ENCODE measurements at places on chromosomes 1 and 21. TPM values are rescaled to one million over a fixed set of nuclear protein-coding genes. Genes with fewer than 3 reads are reported as not detected.

TMPRSS2 gene
- 111 TPM for total RNA-seq

CD2 gene
- 0.10 TPM for total RNA-seq

SLC25A34 gene
- total RNA-seq = 0.64 TPM

PRKACB gene
- total RNA-seq = 54.9 TPM

CCDC181 gene
- 0.39 TPM for total RNA-seq

DNAJB4 gene
- total RNA-seq = 14.9 TPM

AIM2 gene
- not detected for total RNA-seq

AMY2B gene
- total RNA-seq = 1.1 TPM

DNA sequence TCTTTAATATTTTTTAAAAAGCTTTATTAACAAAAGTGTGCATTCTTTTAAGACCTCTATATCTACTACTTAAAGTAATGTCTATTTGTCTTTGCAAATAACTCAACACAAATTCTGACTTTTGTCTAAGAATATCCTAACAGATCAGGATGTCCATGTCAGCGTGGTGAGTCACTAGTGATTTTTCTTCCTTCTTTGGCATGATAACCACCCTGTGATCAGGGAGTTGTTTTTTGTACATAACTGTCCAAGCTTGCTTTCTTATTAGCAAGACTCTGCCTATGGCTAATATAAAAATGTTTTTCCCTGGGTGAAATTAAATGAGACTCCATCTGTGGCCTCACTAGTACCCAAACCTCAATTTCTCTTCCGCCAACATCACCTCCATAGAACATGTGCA lies 688.9 kb upstream of the ADGRL2 start:
- no peak overlapping the region for H3K4me3 ChIP-seq
- no peak for DNase-seq
- no peak overlapping the region for H3K27ac ChIP-seq
- no peaks in the 10 kb centered on the region for H3K27me3 ChIP-seq

GRCh38 chr1:25072461-25072860 lies 142.4 kb upstream of the RUNX3 start:
- no peak overlapping the region for H3K4me3 ChIP-seq
- no peak for DNase-seq
- H3K27ac ChIP-seq = no peak overlapping the region
- H3K27me3 ChIP-seq = no peaks in the 10 kb centered on the region
- no peaks in the 10 kb centered on the region for H3K36me3 ChIP-seq

DNA sequence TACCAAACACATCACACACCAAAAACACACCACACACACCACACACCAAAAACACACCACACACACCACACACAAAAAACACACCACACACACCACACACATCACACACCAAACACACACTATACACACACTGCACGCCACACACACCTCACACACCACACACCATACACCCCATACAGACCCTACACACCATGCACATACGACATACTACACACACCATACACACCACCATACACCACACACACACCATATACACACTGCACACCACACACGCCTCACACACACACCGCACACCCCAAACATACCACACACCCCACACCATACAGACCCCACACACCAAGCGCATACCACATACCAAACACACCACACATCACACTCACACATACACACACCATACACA lies 226.9 kb upstream of the PKN2 start:
- H3K27me3 ChIP-seq = peaks cover 32% of the 10 kb centered on the region
- H3K27ac ChIP-seq = no peak overlapping the region
- no peak overlapping the region for H3K4me3 ChIP-seq
- H3K36me3 ChIP-seq = no peaks in the 10 kb centered on the region
- H3K4me1 ChIP-seq = peaks cover 3% of the 10 kb centered on the region

DNA sequence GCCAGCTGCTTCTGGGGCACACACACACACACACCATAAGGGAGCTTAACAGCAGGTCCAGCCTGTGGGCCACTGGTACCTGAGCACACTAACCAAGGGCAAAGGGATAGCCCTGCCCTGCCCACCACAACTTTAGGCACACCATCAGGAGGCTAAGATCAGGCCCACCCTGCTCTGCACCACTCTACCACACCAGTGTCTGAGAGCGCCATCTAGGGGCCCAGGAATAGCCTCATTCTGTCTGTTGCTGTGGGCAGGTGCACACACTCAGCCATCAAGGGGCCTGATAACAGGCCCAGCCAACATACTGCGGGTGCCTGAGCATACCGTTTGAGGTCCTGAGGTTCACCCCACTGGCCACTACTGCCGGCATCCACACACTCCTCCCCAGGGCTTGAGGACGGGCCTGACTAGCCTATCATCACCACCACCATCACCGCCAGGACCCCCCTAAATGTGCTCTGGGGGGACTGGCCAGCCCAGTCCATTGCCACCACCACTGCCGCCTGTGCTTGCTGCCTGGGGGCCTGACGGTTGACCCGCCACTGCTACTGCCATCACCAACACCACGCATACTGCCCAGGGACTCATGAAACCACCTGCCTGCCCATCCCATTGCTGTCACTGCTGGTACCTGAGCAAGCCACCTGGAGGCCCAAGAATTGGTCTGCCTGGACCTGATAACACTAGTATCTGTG lies 31.3 kb downstream of the NSL1 start:
- no peaks in the 10 kb centered on the region for H3K27me3 ChIP-seq
- H3K4me1 ChIP-seq = no peaks in the 10 kb centered on the region

DNA sequence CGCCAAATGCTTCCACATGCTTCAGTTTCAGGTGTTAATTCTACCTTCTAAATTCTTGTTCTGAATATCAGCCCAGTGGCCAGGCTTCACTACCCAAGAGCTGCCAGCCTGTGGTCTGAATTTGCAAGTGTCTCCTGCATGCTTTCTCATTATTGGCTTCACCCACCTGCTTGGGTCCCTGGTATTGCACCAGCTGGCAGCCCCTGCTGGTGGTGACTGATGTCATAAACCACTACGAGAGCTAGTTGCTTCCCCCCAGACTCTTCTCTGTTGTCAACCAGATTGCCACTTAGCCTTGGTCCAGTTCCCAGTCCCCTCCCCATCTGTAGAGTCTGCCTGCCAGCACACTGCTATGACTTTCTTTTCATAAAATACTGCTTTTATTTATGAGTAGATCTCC lies 197.7 kb upstream of the DUSP10 start:
- no peak for DNase-seq
- H3K4me1 ChIP-seq = no peaks in the 10 kb centered on the region
- H3K36me3 ChIP-seq = no peaks in the 10 kb centered on the region
- H3K27me3 ChIP-seq = no peaks in the 10 kb centered on the region
- H3K4me3 ChIP-seq = no peak overlapping the region

DNA sequence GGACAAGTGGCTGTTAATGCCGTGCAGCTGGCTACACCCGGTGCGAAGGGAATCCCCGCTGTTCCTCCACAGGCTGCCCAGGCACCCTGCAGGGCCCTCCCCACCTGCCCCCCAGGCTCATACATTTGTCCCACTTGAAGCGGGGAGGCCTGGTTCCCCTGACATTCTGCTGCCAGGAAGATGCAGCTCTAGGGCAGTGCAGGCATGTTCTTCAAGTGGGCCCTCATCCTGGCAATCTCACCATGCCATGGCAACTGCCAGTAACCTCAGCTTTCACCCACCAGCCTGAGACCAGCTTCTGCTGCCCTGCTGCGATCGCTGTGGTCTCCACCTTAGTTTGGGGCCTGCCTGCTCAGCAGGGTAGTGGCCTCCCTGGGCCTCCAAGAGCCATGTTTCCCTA lies 151.9 kb upstream of the COL6A1 start:
- no peaks in the 10 kb centered on the region for H3K36me3 ChIP-seq
- no peak overlapping the region for H3K27ac ChIP-seq
- no peaks in the 10 kb centered on the region for H3K4me1 ChIP-seq
- H3K27me3 ChIP-seq = no peaks in the 10 kb centered on the region

- no peak overlapping the region for H3K27ac ChIP-seq
- no peaks in the 10 kb centered on the region for H3K36me3 ChIP-seq
- no peaks in the 10 kb centered on the region for H3K4me1 ChIP-seq
- DNase-seq = no peak
These were observed 465.5 kb downstream of the MATN1 start for GRCh38 chr1:30257742-30258380.

DNA sequence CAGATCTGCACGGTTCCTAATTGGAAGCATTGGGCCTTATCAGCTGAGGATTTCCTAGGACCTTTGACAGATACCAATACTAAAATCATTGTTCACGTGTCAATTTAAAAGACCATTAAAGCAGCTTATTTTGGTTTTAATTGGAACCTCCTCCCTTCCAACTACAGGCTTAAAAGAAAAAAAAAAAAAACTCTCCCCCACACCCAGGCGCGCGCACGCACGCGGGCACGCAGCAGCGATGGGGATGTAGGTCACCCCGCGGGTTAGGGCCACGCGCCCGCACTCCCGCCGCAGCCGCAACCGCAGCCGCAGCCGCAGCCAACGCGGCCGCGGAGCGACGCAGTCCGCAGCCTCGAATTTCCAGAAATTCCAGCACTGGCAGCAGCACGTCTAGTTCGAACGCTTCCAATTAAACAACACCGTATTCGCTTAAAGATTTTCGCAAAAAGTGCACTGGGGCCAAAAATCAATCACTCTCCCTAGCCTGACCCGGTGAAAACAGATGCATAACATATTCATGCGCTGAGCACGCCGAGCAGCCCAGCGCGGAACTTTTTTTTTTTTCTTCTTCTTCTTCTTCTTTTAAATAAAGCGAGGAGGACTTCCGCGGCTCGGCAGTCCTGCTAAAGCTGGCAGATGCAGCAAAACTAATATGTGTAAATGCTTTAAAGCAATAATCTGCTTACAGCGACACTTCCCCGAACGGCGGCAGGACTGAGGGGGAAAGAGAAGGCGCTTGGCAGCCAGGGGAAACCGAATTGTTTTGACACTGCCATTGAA lies 13.3 kb upstream of the BARHL2 start:
- no peak for DNase-seq
- H3K36me3 ChIP-seq = no peaks in the 10 kb centered on the region
- no peak overlapping the region for H3K4me3 ChIP-seq
- H3K27me3 ChIP-seq = peaks cover 18% of the 10 kb centered on the region
- no peak overlapping the region for H3K27ac ChIP-seq

GRCh38 chr1:61124696-61125095 lies 42.3 kb downstream of the NFIA start:
- H3K4me3 ChIP-seq = no peak overlapping the region
- peaks cover 11% of the 10 kb centered on the region for H3K4me1 ChIP-seq
- H3K27ac ChIP-seq = no peak overlapping the region
- no peaks in the 10 kb centered on the region for H3K27me3 ChIP-seq

- H3K27me3 ChIP-seq = no peaks in the 10 kb centered on the region
- no peaks in the 10 kb centered on the region for H3K36me3 ChIP-seq
- no peak for DNase-seq
- H3K27ac ChIP-seq = no peak overlapping the region
These were observed 172.5 kb downstream of the TRABD2B start for GRCh38 chr1:47824716-47825115.

- H3K36me3 ChIP-seq = no peaks in the 10 kb centered on the region
- no peaks in the 10 kb centered on the region for H3K4me1 ChIP-seq
- H3K27ac ChIP-seq = no peak overlapping the region
- no peaks in the 10 kb centered on the region for H3K27me3 ChIP-seq
- H3K4me3 ChIP-seq = no peak overlapping the region
These were observed 489 bp downstream of the TNNI1 start for GRCh38 chr1:201421041-201421440.

DNA sequence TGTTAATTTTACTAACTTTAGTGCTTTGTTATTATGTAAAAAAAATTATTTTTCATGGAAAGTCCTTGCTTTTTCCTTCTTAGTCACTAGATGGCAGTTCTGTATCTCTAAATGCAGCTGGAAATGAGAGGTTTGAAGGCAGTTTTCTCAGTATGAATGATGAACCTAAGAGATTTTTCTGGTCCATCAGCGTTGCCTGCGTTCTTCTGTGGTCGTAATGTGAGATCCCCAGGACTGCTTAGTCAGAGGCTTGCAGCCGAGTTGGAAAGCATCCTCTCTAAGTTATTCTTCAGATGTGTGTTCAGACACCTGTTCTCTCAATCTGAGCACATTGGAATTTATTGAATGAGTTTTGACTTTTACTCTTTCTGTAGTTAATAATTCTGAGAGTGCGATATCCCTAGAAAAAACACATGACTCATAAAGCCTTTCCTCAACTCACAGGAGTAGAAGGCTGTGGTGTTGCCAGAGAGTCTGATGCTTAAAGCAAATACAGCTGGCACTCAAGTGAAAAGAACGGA lies 99.3 kb downstream of the FMN2 start:
- H3K4me1 ChIP-seq = no peaks in the 10 kb centered on the region
- no peak overlapping the region for H3K27ac ChIP-seq
- peaks cover 5% of the 10 kb centered on the region for H3K27me3 ChIP-seq
- no peaks in the 10 kb centered on the region for H3K36me3 ChIP-seq
- no peak overlapping the region for H3K4me3 ChIP-seq
- DNase-seq = no peak

GRCh38 chr1:56459260-56459659 lies 120.1 kb downstream of the PLPP3 start:
- no peak overlapping the region for H3K4me3 ChIP-seq
- DNase-seq = no peak
- no peaks in the 10 kb centered on the region for H3K4me1 ChIP-seq
- H3K27ac ChIP-seq = no peak overlapping the region

GRCh38 chr1:235943581-235944114 lies 76.9 kb upstream of the LYST start:
- no peak overlapping the region for H3K4me3 ChIP-seq
- H3K36me3 ChIP-seq = no peaks in the 10 kb centered on the region
- DNase-seq = no peak
- H3K4me1 ChIP-seq = peaks cover 14% of the 10 kb centered on the region
- no peaks in the 10 kb centered on the region for H3K27me3 ChIP-seq

DNA sequence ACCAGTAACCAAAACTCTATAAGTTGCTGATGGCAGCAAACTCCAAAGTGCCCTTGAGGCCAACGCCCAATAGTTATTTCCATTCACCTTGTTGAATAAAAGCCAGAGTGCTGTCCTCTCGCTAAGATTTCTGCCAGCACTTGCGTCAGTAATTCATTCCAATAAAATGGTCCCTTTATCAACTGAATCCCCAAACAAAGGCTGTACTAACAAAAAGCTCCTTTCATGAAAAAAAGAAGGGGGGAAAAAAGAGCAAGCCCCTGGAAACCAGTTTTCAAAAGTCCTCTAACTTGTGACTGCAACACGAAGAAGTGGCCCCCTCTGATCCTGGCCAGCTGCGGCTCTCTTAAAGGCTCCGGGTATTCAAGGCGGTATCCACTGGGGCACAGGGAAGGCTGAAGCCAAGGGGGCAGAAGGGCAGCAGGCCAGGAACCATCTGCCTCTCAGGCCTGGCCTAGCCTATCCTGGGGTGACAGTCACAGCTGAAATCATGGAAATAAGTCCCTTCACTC lies 55.8 kb upstream of the ZNF326 start:
- no peak overlapping the region for H3K4me3 ChIP-seq
- H3K4me1 ChIP-seq = no peaks in the 10 kb centered on the region
- H3K27ac ChIP-seq = no peak overlapping the region
- H3K36me3 ChIP-seq = no peaks in the 10 kb centered on the region
- no peak for DNase-seq
